ENCODE measurements at places on chromosomes 1 and 21.
A peak's percentile ranks its signal among the peaks of the same experiment; 100 is the strongest.

GRCh38 chr1:30250984-30251850 lies 472.2 kb downstream of the MATN1 start:
- DNase-seq: no peak

- no peak for DNase-seq
These were observed 7.4 kb upstream of the S100A10 start for GRCh38 chr1:152000964-152001630.

GRCh38 chr1:10960411-10961299 lies 51.8 kb upstream of the TARDBP start:
- DNase-seq: peak; percentile 96

- DNase-seq: no peak
These were observed 50.2 kb downstream of the ZNF678 start for GRCh38 chr1:227613526-227613925.

DNA sequence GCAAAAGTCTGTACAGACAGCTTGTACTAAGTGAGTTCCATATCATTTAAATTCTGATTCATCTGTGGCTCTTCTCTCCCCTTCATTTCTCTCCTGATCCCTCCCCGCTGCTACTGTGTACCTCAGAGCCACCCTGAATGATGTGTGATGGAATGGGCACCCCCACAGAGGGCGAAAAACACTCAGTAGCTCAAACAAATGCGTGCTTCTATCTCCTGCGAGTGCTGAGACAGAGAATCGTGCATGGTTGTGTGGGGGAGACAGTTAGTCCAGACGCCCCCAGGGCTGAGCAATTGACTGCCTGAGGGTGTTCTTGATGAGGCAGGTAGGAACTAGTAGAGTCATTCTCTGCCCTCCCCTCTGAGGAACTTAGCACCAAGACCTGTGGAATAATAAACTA lies 269.8 kb downstream of the ZNF648 start:
- no peak for DNase-seq
